ENCODE measurements at places on chromosomes 1 and 21.

DNA sequence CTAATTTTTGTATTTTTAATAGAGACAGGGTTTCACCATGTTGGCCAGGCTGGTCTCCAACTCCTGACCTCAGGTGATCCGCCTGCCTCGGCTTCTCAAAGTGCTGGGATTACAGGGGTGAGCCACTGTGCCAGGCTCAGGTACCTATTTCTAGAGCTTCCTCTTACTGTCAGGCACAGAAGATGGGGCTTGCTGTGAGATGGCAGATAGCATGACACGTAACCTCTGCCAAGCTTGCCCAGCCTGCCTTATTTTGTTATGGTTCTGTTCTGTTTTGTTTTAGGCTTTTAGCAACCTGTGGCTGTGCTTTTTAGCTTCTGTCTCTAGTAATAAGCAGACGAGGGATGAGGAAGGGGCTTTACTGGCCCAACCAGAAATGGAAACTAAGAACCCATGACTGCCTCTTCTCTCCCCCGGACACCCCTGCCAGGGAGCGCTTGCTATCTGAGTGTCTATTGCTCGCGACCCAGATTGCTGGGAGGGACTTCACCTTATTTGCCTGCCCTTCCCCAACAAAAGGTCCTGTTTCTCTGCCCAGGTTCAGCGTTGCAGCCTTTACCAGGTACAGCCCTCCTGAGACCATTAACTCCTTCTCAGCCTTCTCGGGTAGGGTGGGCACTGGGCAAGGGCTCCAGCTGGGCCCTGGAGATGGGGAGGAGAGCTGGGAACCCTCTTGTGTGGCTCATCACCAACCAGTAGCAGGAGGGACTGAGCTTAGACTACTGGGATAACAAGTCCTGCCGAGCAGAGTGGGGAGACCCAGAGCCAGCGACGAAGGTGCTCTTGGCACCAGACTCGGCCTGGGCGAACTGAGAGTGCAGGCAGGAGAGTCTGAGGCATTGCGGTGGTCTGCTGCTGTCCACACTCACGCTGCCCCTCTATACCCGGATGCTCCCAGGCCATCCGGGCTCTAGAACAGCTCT lies 13.5 kb upstream of the LGR6 start:
- DNase-seq = no peak

DNA sequence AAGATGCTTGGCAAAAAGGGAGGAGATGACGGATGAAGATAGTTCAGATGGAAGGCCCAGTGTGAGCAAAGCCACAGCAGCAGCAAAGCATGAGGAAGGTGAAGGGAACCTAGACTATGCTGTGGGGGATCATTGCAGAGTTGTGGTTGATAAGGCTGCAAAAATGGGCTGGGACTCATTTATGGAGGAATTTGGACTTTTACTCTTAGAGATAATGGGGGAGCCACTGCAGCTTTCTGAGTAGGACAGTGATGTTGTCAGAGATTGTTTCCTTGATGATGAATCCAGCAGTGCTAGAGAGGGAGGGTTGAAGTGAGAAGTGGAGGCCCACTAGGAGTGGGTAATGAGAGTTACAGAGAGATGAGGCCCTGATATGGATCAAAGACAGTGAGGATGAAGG lies 2.1 kb upstream of the C8A start:
- no peak for DNase-seq

DNA sequence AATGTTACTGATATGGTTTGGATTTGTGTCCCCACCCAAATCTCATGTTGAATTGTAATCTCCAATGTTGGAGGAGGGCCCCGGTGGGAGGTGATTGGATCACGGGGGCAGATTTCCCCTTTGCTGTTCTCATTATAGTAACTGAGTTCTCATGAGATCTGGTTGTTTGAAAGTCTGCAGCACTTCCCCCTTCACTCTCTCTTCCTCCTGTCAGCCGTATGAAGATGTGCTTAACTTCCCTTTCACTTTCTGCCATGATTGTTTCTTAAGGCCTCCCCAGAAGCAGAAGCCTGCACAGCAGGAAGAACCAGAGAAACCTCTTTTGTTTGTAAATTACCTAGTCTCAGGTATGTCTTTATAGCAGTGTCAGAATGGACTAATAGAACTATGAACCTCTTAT lies 28.4 kb downstream of the TRIM33 start:
- no peak for DNase-seq

- no peak for DNase-seq
Measured at GRCh38 chr1:232726048-232726779, 79.0 kb upstream of the MAP10 start.

DNA sequence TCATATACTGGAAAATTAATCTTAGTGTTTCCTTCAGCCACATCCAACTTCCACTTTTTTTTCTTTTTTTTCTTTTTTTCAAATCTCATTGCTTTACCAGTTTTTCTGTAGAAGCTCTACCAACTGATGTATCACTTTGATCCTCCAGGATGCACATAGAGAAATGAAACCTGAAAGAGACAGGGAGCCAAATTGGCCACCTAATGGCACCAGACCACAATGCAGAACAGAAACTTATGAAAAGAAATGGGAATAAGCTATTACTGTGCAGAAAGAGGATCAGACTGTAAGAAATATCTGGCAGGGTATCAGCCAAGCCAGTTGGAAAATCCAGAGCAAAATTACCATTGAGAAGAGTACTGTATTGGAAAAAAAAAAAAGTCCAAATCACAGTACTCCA lies 1514.2 kb downstream of the MRPL39 start:
- DNase-seq = no peak

DNA sequence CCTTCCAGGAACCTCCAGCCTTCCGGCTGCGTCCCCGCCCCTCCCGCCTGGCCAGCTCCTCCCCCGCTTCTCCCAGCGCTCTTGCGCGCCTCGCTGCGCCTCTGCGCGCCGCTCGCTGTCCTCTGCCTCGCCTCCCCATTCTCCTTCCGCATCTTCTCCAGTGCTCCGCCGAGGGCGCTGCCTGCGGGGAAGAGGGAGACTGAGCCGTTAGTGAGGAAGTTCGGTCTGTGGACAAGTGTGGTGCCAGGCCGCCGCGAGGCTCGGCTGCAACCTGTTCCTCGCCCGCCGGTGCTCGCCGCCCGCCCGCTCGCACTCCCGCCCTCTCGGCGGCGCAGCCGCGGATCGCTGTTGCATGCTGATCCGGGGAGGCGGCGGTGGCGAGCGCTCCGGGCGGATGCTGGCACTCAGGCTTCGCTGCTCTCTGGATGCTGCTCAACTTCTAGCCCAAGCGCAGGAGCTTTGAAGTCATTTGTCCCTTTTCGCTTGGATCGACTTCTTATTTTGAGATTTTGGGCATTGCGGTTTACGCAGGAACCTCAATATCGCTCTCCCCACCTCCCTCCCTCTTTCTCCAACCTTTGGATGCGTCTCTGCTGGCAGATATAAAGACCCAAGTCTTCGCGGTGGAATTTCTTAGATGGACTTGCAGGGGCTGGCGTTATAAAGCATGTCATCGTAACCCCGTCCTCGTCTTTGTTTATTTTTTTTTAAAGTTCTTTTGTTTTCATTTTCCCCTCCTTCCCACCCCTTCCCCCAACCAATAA lies 614 bp upstream of the CACNA1E start:
- peak; percentile 60 for DNase-seq

DNA sequence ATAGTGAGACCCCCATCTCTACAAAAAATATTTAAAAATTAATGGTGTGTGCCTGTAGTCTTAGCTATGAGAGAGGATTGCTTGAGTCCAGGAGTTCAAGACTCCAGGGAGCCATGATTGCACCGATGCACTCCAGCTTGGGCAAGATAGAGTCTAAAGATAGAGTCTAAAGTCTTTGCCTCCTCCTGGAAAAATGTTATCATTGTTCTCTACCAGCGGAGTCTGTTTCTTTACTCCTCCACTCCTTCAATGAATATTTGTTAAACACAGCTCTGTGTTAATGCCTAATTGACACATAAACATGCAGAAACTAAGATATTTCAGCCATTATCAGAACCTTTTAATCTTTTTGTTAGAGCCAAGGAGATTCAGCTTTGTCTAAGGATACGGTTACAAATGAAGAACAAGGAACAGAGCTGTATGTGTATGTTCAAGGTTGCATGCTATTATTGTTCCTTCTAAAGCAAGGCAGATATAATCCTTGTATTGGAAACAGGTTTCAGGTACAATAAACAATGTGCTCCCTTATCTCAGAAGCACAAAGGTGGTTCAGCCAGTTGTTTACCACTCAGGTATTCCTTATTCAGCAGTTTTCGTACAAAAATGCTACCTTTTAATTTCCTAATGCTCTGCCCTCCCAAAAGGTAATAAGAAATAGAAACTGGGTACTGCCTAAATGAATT lies 15.4 kb downstream of the OVAAL start:
- no peak for DNase-seq

DNA sequence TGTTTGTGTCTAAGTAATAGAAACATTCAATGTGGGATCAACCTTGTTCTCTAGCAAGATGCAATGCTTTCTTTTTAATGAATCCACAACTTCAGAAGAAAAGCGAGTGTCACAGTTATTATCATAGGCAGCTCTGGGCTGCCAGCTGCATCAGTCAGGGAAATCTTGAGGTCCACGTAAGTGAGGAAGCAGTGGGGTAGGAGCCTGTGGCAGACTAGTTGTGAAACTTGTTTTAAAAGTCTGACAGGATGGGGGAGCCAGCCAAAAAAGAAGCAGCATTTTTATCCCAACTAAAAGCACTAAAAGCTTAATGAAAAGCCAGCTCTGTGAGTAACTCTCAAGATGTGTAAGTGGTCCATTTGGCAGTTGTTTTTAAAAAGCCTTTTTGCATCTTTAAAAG lies 113.1 kb downstream of the ZNF326 start:
- DNase-seq = no peak

DNA sequence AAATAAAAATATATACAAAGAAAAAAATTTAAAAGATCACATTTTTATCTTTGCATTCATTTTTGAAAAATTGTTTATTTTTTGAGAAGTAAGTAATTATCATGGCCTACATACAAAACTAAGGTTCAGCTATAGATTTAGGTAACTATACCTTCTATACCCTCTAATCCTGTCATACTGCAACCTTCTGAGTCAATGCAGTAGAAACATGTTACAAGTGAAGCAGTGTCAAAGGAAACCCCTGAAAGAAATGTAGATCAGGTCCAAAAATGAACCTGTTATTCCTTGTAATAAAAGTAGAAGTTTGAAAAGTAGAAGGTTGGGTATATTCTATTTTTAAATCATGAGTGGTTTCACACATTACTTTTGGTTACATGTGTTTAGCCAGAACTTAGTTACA lies 51.3 kb downstream of the PTGS2 start:
- no peak for DNase-seq

DNA sequence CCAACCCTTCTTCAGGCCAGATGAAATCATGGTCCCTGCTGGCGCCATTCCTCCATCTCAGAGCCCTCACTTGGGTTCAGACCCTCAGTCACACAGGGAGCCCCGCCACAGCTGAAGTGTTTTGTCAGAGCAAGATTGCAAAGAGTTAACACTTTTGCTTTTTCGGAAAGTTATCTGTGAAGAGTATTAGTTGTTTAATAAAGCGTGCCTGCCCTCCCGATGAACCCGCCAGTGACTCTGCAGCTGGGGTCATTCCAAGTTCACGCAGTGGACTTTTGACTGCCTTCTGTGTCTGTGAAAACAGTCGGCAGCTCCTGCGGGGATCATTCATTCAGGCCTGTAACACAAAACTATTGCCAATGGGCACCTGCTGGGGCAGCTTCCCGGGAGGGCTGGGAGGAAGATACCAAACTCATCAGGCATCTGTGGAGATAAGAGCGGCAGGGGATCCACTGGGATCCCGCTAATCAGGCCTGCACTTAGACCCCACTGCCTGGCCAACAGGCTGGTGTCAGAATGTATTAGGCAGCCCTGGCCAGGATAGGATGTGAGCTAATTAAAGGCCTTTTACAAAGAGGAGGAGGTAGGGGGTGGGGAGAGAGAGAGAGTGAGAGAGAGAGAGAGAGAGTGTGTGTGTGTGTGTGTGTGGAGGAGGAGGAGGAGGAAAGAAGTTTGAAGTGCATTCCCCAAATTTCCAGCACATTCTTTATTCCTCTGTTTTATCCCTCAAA lies 184.5 kb downstream of the DHRS3 start:
- DNase-seq = no peak

GRCh38 chr1:218439541-218440295 lies 94.6 kb downstream of the TGFB2 start:
- no peak for DNase-seq

DNA sequence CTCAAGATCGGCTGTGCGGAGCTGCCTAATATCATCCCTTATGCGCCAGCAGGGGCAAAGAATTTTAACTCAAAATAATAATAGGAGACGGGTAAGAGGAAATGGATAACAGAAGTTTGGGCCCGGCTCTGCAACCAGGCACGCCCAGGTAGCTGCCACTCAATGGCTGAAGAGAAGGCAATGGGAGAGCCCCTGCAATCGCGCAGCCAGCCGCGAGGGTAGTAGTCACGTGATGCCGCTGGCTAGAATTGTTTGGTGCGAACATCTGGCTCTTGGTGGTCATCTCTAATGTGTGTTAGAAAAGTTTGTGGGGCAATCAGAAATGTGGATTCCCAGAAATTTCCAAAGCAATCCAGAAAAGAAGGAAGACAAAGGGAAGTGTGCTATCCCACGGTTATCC lies 12.3 kb downstream of the BARHL2 start:
- DNase-seq = peak; percentile 10

DNA sequence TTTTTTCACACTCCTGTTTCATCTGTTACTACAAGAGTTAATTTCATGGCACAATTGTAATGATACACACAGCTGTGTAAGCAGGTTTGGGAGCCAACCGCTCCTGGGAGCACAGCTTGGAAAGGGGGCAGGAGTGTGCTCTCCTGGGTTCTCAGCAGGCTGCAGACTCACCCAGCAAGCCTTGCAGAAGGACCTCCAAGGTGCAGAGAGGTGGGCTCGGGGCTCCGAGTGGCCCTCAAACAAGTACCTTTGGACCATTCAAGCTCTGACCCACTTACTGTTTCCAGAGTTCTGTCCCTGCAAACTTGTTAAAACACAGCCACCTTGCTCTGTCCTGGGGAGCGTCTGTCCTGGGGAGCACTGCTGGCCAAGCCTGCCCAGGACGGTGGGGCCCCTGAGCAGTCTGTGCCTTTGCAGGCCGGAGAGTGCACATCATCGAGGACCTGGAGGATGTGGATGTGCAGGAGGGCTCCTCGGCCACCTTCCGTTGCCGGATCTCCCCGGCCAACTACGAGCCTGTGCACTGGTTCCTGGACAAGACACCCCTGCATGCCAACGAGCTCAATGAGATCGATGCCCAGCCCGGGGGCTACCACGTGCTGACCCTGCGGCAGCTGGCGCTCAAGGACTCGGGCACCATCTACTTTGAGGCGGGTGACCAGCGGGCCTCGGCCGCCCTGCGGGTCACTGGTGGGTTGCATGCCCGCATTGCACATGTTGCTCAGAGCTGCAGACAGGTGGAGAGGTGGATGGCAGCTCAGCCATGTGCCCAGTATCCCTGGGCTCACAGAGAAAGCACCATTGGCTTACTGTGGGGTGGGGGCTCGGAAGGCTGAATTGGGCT lies 78.0 kb downstream of the OBSCN start:
- no peak for DNase-seq
